ENCODE measurements at places on chromosomes 2 and 18. TPM values are rescaled to one million over a fixed set of nuclear protein-coding genes. Genes with fewer than 3 reads are reported as not detected.

ANO7 gene
- 0.64 TPM for total RNA-seq

ICA1L gene
- 4.8 TPM for total RNA-seq

ASB18 gene
- not detected for total RNA-seq

CENPA gene
- total RNA-seq = 7.4 TPM

ASXL2 gene
- 13.8 TPM for total RNA-seq

FABP1 gene
- total RNA-seq = not detected

CYBRD1 gene
- 113 TPM for total RNA-seq

ANKRD62 gene
- total RNA-seq = not detected

RAB6C gene
- under 0.01 TPM for total RNA-seq

LAMA1 gene
- total RNA-seq = 14.5 TPM

VIT gene
- total RNA-seq = not detected
